ENCODE measurements at places on chromosomes 5 and 9.

- DNase-seq, result no peak
Measured at GRCh38 chr9:129708793-129709192, 43.3 kb downstream of the PRRX2 start.

DNA sequence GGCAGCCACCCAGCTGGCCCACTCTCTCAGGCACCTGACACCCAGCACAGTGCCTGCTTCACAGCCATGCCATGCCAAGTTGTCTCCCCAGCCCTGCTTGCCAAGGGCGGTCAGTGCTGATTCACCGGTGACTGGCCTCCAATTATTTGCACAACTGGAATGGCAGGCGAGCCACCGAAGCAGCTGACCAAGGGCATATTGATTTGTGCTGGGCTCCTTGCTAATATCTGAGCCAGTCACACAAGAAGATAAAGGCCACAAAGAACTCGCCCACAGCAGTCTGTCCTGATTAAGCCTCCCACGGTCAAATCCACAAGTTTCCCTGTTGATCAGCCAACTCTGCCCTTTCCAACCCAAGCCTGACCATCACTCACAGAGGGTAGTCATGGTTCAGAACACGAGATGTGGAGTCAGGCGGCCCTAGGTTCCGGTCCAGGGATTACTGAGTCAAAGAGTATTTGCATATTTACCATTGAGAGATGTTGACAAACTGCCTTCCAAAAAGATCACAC, 6.4 kb upstream of the EEIG1 start:
- DNase-seq, result no peak

- DNase-seq, result no peak
Measured at GRCh38 chr5:148972396-148972795, 90.5 kb downstream of the SH3TC2 start.

GRCh38 chr5:22998774-22999173, 145.6 kb upstream of the CDH12 start:
- DNase-seq, result no peak

DNA sequence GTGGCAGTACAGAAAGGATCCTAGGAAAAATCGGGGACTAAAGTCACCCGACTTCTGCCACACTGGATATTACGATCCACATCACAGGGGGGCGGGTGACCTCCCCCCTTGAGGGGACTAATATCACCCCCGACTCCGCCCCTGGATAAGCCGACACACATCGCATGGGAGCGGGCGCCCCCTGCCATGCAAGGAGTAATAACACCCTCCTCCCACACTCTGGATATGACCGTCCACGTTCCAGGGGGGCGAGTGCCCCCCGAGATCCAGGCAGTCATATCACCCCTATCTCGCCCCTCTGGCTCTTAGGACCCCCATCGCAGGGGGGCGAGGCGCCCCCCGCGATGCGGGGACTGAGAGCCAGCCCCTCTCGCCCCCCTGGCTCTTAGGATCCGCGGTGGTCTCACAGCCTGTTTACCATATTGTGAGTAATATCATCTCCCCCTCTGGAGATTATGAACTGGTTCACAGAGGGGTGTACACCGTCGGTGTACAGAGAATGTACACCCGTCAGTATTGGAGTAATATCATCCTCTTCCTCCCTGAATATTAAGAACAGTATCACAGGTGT, 423.0 kb downstream of the DIRAS2 start:
- DNase-seq, result peak; percentile 59

DNA sequence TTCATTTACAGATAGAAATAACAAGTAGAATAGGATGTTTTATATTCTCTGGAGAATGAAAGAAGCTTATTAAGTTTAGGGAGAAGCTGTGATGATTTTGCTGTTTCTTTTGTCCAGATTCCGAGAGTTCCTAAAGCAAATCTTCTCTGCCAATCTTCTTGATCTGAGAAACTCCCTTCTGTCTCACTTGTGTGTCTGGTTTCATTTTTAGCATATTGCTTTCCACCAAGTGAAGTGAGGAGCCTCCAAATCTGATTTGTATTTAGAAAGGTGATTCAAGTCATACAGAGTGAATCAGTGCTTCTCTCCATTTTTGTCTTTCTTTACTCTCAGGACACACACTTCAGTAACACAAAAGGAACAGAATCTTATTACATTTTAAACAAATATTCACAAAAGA, 48.4 kb downstream of the STX17 start:
- DNase-seq, result no peak

DNA sequence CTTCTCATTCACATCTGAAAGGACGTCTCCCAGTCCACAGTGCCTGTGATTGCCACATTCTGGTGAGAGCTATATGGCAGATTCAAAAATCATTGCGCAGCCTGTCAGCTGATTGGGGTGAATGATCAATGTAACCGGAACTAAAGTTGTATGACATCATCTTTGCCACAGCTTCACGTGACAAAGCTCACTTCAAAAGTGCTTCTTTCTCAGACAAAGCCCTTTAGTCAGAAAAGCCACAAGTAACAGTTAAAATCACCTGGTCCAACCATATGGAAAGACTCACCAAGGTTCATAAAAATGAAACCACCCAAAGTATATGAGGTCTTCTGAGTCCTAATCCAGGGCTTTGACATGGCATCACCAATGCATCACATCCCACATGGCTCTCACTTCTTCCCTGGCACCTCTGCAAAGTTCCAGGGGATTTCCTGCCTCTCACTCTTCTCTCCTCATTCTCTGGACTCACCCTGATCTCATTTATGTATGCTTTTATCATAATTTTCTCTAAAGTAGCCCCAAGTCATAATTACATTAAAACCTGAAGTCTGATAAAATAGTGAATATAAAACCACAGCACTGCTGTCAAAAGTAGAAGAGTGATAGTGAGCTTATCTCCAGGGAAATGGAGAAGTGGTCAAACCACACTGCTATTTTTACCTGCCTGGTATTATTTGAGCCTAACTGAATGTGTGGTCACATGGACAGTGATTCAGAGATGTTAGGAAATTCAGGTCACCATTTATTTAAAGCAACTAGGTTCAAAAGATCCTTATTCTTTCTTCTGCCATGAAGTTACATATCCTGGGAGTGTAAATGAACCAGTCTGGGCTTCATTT, 193.1 kb upstream of the PTGER4 start:
- DNase-seq, result no peak

DNA sequence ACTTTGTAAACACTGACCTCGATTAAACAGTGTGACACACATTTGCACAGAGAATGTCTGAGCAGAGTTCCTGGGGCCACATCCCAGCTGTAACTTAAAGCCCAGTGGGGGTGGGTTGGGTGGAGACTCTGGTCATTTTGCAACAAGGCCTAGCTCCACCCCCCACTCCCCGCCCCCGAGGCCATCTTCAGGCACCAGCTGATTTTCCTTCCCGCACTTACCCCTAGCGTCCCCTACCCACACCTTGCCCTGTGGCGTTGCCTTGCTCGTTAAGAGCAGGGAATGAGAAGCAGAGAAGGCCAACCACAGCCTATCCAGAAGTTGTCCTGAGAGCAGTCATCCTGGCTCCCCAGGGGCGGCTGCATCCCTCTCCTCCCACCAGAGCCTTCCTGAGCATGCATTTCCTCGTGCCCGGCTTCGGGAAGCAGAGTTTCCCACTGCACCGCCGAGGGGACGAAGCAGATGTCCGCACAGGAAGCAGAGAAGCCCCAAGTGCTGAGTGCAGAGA, 101.7 kb upstream of the SARDH start:
- peak; percentile 80 for DNase-seq

GRCh38 chr5:75265731-75266130, 29.1 kb upstream of the ANKRD31 start:
- no peak for DNase-seq

GRCh38 chr9:7239708-7240107, 481.9 kb downstream of the KDM4C start:
- DNase-seq, result peak; percentile 66

DNA sequence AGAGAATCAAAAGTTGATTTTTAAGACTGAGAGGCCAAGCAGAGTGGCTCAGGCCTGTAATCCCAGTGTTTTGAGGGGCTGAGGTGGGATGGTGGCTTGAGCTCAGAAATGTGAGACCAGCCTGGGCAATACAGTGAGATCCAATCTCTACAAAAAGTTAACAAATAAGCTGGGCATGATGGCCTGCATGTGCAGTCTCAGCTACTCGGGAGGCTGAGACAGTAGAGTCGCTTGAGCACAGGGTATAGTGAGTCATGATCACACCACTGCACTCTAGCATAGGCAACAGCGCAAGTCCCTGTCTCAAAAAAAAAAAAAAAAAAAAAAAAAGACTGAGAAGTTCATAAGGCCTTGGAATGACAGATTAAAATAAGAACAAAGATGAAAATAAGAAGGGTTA, 177.2 kb downstream of the TMEM232 start:
- peak; percentile 80 for DNase-seq

GRCh38 chr9:37528652-37529471, 43.1 kb downstream of the POLR1E start:
- no peak for DNase-seq

- DNase-seq, result peak; percentile 38
Measured at GRCh38 chr9:113701774-113702755, 174.0 kb upstream of the ZNF618 start.

DNA sequence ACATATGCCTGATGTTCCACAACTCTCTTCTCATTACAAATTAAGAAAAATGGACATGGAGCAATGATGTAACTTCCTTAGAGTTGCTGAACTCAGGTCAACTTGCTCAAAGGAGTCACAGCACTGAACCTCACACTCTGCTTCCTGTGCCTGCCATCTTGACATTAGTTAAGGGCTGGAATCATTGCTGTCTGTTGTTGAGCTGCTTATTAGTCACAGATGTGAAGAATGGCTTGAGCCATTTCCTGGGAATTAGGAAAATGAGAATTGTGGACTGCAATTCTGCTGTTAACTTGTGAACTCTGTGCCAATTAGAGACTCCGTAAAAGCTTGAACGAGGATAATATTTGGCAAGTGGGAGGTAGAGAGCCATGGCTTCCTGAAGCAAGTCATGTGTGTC, 212.0 kb downstream of the ADAMTS12 start:
- DNase-seq, result no peak

DNA sequence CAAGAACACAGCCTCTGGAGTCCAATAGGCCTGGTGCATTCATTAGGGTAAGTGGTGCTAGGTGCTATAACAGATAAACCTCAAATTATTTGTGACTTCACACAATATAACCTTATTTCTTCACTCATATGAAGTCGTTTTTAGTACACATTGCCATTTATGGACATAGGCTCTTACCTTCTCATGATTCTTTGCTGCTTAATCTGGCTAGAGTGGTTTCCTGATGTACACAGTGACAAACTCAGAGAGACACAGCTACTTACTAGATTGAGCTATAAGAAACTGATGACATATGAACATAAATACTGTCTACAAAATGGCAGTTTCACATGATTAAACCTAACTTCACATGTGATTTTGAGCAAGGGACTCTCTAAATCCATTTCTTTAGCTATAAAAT, 14.2 kb upstream of the SUB1 start:
- no peak for DNase-seq

GRCh38 chr9:127569886-127570401, 42.1 kb upstream of the STXBP1 start:
- DNase-seq, result no peak

- DNase-seq, result peak; percentile 36
Measured at GRCh38 chr5:135100011-135100410, 66.0 kb upstream of the PITX1 start.

DNA sequence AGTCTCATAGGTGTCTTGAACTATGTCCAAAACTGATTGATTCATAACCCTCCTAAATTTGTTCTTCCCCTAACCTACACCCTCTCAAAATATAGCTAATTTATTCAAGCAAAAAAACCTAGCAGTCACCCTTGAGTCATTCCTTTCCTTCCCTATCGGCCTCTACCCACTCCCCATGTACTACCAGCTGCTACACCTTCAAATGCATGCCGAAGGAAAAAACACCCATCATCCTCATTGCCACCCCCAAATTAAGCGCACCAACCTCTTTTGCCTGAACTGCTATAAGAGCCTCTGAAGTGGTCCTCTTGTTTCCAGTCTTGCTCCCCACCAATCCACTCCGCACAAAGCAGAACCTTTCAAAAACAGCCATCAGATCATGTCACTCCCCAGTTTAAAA, 12.6 kb downstream of the LIFR start:
- DNase-seq, result no peak

DNA sequence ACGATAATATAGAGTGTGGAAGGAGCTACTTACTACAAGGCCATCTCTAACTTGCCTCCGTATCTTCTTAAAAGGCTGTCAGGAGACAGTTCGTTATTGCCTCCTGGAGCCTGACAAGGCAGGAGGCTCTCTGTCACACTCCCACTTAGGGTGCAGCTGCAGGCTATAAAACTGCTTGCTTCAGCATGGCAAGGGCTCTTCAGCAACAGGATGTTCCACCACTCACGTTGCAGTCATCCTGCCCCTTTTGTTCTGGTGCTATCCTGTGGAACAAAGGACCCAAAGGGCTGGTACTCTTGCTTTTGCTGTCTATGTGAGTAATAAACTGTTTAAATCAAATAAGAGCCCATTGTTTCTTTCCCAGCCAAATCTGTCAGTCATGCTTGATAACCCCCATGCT, 508.9 kb downstream of the NTRK2 start:
- DNase-seq, result peak; percentile 73

DNA sequence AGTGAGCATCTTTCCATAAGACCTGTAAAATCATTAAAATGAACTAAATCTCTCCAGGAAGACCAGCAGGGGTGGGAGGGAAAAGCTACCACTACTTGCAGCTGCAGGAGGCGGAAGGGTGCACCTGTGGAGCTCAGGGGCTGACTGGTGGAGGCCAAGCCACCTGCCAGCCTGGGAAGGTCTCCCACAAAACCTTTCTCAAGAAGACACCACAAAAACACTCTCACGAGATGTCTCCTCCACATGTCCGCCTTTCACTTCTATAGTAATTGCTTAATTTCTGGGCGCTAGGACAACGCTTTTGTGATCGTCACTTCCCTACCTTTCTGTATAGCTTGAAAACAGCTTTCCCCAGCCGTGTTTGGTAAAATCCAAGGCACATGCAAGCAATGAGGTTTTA, 114.4 kb downstream of the ROR2 start:
- DNase-seq, result no peak

DNA sequence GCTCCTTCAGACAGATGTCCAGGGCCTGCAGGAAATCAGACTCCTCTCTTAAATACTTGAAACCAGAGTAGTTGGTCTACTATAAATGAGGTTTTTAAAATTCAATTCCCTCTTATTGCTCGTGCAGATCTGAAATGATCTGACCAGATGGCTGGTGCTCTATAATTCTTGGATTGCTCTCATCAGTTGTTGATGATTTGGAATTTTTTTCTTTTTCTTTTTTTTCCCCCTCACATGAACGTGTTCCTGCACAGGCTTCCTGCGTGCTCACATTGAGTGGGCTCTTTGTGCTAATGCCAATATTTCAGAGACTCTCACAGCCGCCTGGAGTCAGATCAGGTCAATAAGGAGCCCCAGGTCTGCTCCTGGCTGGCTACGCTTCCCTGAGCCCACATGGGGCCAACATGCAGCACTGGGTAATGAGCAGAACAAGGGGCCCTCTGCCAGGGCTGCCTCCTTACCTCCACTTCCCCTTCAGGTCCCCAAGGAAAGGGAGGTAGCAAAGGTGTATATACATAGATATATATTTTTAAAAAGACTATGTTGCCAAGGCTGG, 82.0 kb downstream of the SIL1 start:
- DNase-seq, result no peak

GRCh38 chr5:177357146-177357458, 622 bp upstream of the RGS14 start:
- DNase-seq, result no peak

All from islet precursor cell (in vitro differentiated cells).